Left lobe of liver (tissue), 2 donors: ENCODE measurements at places on chromosomes 7 and 10. TPM values are rescaled to one million over a fixed set of nuclear protein-coding genes. Genes with fewer than 3 reads are reported as not detected.

- DNase-seq = peak; percentile 35
These were observed 44.4 kb downstream of the JAKMIP3 start for GRCh38 chr10:132110111-132110521.

DNA sequence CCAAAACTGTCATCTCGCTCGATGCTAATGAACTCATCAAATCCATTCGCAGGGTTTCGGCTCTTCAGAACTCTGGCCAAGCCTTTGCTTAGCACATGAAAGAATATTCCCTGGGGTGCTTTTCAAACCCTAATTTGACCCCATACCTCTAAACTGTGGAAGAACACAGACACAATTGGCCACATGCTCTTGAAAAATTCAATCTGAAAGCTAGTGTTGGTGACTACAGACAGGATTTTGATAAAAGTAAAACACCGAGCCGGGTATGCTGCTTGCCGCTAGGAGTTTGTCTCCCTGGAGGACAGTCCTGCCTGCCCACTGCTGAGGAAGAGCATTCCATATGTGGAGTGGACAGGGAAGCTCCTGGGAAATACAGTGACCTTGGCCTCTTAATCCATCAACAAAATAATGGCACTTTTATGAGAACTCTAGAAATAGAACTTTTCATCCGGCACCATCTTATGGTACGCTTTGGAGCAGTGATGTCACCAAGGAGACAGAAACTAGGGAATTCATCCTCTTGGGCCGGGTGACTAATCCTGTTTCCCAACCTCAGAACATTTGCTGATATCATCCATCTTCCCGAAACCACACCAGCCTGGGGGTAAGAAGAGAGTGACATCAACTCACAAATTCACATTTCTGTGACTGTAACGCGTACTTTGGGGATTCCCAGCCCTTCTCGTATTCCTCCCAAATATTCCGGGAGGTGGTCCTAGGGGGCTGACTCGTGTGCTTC is 34.2 kb downstream of the MTURN start:
- DNase-seq = no peak

DNA sequence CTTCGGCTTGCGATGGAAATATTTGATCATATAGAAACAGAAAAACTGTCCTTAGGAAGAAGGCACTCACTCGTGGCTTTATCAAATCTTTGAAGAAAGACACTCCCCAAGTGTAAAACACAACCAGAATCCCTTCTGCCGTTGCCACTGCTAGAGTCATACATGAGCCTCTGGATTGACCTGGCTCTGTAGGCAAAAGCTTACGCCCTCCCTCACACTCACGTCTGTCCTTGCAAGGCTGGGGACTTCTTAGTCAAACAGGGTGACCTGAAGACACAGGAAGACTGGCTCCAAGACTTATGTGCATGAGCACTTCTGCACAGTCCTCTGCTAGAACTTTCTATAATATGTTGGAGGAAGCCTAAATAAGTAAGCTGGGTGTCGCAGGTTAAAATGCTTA is 135.4 kb upstream of the MDFIC start:
- DNase-seq = no peak

DNA sequence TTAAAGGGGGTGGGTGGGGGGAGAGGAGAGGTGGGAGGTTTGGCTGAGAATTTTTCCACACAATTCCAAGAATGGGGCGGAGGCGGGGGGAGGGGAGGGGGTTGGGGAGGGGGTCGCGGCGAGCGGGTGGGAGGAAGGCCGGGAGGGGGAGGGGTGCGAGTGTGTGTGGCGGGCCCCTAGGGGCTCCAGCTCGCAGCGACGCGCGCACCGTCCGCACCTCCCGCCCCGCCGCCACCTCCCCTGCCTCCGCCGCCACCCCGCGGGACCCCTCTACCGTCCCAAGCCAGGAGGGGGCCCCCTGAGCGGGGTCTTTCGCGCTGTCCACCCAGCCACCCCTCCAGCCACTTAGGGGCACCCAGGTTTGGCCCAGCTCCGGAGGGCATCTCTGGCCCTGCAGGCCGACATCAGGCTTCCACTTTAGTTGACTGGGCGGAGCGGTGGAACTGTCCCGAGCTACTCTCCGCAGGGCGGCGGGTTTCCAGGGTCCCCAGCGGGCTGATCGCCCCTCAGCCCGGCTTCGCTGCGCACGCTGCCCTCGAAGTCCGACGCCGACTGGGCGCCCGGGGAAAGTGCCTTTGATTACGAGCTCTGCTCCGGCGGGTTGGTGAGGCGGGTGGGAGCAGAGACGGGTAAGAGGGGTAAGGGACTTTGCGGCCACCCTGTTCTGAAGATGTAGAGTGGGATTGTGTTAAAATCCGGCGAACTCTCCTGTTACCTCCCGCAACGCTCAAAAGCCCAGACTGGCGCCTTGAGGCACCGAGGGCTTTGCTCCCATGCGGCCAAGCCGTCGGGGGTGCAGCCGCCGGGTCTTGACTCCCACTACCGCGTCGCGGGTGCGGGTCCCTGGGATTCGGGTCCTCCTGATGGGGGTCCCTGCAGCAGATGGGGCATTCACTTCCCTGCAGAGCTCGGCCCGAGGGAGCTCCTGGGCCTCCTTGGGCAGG is 1.8 kb upstream of the VAX1 start:
- DNase-seq = no peak

DNA sequence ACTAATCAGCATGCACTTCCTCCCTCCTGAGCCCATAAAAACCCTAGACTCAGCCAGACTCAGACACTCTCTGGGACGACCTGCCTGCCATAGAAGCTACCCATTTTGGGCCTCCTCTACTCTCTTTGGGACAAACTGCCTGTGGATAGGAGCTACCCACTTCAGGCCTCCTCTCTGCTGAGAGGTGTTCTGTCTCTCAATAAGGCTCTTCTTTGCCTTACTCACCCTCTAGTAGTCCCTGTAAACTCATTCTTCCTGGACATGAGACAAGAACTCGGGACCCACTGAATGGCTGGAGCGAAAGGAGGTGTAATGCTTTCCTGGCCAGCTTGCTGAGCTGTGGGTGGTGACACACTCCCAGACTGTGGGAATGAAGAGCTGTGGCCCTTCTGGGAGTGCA is 424.8 kb upstream of the FZD8 start:
- no peak for DNase-seq

GRCh38 chr7:32266932-32267475 is 196.8 kb upstream of the PDE1C start:
- no peak for DNase-seq

The TAS2R3 gene
- 0.58 TPM for total RNA-seq

- DNase-seq = no peak
These were observed 13.1 kb upstream of the SAMD9L start for GRCh38 chr7:93161181-93161762.

DNA sequence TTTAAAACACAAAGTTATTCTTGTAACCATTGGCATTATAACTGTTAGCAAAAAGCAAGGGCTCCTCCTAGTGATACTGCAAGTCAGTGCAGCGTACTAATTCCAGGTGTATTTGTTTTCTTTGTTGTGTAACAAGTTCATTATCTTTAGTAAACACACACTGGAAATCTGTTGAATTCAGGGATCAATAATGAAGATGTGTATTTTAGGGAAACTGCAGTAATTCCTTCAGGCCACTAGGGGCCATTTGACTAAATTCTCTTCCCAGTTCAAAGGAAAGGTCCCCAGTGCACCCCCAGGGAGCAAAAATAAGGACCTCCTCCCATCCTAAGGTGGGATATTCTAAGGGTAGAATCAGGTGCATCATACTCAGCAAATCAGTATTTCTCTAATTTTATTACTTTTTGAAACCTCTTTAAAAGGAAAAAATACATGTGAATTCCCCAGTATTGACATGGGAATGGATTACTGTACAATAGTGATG is 158.6 kb upstream of the LYZL1 start:
- no peak for DNase-seq

- DNase-seq = no peak
These were observed 212.5 kb downstream of the SEC23IP start for GRCh38 chr10:120105001-120105400.

DNA sequence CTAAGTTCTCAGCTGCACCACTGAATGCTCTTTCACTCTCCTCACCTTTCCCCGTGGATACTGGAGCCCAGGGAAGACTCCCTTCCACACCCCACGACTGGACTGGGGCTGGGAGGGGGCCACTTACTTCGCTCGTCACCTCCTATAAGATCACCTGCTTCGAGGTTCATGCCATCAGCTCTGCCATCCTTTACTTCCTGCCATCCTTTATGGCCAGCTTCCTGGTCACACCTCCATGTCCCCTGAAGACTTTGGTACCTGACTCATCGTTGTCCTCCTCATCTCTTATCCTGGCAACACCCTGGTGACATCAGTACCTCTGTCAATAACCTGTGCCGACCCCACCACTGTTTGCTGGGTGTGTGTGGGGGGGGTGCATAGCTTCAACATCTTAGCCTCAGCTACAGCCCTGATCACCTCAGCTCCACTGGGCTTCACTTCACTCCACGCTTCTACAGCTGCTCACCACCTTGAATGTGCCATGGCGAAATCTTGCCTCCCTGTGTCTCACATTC is 8.7 kb upstream of the VDAC2 start:
- DNase-seq = peak; percentile 31

- no peak for DNase-seq
These were observed 254.6 kb downstream of the PTEN start for GRCh38 chr10:88117869-88118632.

The WIPF3 gene
- total RNA-seq = 0.73 TPM

The PGAM2 gene
- total RNA-seq = not detected

DNA sequence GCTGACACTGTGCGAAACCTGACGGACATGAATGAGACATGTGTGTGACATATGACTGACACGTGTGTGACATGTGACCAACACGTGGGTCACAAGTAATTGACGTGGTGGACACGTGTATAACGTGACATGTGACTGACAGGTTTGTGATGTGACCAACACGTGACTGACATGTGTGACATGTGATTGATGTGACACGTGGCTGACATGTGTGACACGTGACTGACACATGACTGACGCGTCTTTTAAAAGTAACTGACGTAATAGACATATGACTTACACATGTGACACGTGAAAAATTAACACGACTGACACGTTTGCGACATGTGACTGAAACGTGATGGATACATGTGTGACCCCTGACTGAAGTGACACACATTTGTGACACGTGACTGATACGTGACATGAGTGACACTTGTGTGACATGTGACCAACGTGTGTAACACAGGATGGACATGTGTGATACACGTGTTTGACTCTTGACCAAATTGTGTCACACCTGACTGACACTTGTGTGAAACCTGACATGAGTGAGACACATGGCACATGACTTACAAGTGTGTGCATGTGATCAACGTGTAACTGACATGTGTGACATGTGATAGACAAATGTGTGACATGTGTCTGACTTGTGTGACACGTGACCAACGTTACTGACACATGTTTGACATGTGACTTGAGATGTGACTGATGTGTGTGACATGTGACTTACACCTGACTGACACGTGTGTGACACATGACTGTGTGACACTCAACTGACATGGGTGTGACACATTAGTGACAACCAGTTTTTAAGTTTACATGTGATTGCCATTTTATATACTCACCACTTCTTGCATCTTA is 56.9 kb downstream of the ZNF92 start:
- DNase-seq = no peak

The SFTPD gene
- 0.73 TPM for total RNA-seq
